ENCODE measurements at places on chromosomes 12 and 14.
A peak's percentile ranks its signal among the peaks of the same experiment; 100 is the strongest.

DNA sequence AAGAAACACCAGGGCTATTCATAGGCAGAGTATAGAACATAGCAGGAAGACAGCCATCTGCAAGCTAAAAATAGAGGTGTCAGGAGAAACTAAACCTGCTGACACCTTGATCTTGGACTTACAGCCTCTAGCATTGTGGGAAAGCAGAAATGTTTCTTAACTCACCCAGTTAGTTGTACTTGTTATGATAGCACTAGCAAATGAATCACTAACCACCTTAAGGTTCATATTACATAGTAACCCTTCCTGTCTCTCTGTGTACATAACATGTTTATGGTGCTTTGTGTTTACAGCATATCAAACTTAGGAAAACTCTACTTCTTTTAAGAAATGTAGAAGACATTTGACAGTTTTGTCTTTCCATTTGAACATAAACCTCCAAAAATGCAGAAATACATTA is 1031.3 kb downstream of the FSCB start:
- DNase-seq = no peak

- DNase-seq = no peak
Observed at GRCh38 chr12:77047341-77048109, 17.8 kb downstream of the E2F7 start.

DNA sequence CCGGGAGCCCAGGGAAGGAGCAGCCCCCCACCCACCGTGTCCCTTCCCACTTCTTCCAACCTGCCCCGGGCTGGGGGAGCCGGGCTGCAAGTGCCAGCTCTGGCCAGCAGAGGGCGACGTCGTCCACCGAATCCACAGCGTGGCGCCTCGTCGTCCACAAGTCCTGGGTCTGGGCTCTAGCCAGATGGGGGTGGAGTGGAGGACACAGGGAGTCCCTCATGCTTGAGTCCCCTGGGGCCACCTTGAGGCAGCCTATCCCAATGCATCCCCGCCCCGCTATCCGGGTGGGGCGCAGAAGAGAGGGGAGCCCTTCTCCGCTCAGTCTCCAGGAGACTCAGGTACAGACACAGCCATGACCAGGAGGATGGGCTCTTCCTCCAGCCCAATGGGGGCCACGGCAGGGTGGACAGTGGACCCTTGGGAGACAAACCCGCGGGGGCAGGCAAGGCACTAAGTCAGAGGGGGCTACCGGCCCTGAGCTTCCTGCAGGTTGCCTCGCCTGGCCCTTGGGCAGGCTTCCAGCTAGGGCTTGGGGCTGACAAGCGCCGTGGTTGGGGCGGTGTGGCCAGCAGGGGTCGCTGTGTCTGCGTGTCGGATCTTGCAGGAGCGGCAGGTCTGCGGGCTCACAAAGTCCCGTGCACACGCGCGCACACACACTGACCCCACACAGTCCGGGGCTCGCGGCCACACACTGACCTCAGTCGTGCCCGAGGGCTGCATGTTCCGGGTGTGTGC is 5.5 kb downstream of the AQP5 start:
- peak; percentile 90 for DNase-seq

DNA sequence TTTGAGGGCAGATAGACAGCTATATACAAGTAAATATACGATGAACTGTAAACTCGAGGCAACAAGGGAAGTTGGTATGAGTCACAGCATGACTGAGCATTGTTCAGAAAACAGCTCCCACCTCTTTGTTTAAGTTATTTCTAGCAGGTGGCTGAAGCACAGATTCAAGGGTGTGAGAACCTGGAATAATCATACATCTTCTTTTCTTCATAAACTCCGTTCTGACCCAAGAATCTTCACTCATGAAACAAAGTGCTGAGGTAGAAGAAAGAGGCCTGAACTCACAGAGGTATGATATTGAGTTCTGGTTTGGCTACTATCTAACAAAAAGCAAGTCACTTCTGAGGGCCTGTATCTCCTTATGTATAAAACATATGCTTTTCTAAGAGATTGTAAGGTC is 364.1 kb upstream of the KITLG start:
- DNase-seq = no peak

- DNase-seq = no peak
Observed at GRCh38 chr14:40656311-40656710, 950.4 kb upstream of the LRFN5 start.

GRCh38 chr14:71592361-71592760 is 339.9 kb upstream of the RGS6 start:
- DNase-seq = no peak

DNA sequence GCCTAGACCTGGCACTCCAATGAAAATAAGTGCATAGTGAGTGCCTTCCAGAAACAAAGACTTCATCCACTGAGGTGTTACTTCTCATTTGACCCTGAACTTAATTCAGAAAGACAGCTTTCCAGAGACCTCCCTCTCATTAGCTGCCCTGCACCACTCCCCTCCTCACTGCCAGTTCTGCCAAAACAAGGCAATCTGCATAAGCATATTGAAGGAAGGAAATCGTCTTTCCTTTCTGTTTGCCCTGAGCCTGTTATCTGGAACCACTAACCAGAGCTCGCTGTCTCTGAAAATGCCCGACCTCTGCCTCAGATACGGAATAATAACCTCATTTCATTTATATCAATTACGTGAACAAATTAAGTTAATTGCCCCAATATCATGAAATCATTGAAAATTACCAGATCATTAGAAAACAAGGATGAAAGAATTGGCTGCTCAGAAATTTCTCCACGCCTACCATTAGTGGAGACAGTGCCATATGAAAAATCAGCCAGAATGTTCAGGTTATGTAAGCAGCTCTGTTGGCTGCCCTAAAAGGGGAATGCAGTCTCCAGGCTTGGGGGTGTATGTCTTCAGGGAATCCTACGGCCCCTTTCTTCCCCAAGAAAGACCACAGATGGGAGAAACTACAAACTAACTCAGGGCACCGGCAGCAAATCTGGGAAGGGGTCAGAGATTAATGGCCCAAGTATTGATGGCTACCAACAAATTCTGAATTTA is 149.9 kb upstream of the FKBP4 start:
- no peak for DNase-seq

DNA sequence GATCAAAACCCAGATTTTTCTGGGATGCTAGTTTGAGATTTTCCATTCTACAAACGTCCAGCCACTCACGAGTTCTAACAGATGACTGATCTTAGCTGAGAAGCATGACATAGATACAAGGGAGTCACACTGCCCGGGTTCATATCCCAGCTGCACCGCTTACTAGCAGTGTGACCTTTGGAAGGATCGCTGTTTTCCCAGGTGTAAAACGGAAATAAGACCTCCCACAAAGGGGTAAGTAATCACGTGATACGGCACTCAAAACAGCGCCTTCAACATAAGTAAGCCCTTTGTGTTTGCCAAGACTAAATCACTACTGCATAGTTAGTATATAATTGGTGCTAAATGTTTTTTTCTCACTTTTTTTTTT is 624 bp upstream of the PWP1 start:
- peak; percentile 16 for DNase-seq

GRCh38 chr12:84016956-84017355 is 895.6 kb downstream of the SLC6A15 start:
- no peak for DNase-seq
